Activated T-helper 2 cell treated with anti-CD3 and anti-CD28 coated beads, Interferon-gamma antibody, Interleukin-2, Interleukin-4, amounts not matched to agents 10 μg/mL and 5 μg/mL and 100 μg/mL, durations not matched to agents 14 hours and 24 hours and 36 hours (primary cell): ENCODE measurements at places on chromosomes 5 and 9.

GRCh38 chr9:79040671-79041070 lies 531.1 kb upstream of the TLE4 start:
- no peak overlapping the region for H3K4me3 ChIP-seq
- H3K27me3 ChIP-seq, result no peaks in the 10 kb centered on the region
- no peak overlapping the region for H3K27ac ChIP-seq
- H3K36me3 ChIP-seq, result no peaks in the 10 kb centered on the region
- H3K4me1 ChIP-seq, result no peaks in the 10 kb centered on the region

DNA sequence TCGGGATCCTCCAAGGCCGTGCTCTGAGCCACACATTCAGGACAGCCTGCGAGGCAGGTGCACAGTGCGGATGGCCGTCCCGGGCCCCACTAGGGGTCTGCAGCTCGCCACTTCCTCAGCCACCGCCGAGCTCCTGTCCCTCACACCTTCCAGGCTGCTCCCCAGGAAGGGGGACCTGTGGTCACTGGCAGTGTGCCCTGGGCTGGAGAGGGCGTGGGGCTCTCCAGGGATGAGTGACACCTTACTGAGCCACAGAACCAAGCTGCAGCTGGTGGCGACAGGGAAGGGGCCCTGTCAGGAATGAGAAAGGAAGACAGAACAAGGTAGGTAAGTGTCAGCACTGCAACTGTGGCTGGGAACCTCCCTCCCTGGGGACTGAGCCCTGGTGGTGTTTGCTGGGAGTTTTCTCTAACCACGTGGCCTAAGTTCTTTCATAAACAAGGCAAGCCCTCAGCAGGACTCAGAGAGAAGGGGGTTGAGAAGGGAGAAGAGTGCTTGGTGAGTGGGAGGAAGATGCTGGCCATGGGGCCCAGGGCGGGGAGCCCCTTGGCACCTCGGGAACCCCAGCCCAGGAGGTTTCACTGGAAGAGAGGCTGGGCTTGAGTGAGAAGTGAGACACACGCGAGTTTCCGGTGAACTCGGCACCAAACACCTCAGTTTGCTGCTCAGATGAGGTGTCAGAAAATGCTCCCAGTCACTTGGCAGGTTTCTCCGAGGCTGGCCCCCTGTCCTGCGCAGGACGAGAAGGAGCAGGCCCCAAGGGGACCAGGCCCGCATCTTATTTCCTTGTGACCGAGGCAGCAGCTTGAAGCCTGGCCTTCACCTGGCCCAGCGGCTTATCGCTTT lies 5.2 kb downstream of the IL13 start:
- no peaks in the 10 kb centered on the region for H3K27me3 ChIP-seq
- no peak overlapping the region for H3K4me3 ChIP-seq
- H3K36me3 ChIP-seq, result peaks cover 26% of the 10 kb centered on the region
- peaks cover 74% of the 10 kb centered on the region for H3K4me1 ChIP-seq
- DNase-seq, result no peak
- peak overlapping the region; percentile 92 for H3K27ac ChIP-seq

DNA sequence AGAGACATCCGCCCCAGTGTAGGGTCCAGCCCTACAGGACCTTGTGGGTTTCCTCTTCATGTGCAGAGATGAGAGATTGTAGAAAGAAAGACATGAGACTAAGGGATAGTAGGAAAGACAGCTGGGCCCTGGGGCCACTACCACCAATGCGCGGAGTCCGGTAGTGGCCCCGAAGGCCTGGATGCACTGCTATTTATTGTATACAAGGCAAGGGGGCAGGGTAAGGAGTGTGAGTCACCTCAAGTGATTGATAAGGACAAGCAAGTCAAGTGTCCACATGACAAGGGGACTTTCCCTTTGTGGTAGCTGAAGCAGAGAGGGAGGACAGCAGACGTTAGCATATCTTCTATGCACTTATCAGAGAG lies 6.2 kb upstream of the TMEM141 start:
- DNase-seq, result no peak
- peaks cover 27% of the 10 kb centered on the region for H3K27me3 ChIP-seq
- no peak overlapping the region for H3K4me3 ChIP-seq
- H3K4me1 ChIP-seq, result peaks cover 21% of the 10 kb centered on the region

GRCh38 chr9:107351382-107352045 lies 68.4 kb downstream of the RAD23B start:
- no peaks in the 10 kb centered on the region for H3K4me1 ChIP-seq
- peaks cover 2% of the 10 kb centered on the region for H3K27me3 ChIP-seq
- H3K4me3 ChIP-seq, result no peak overlapping the region

DNA sequence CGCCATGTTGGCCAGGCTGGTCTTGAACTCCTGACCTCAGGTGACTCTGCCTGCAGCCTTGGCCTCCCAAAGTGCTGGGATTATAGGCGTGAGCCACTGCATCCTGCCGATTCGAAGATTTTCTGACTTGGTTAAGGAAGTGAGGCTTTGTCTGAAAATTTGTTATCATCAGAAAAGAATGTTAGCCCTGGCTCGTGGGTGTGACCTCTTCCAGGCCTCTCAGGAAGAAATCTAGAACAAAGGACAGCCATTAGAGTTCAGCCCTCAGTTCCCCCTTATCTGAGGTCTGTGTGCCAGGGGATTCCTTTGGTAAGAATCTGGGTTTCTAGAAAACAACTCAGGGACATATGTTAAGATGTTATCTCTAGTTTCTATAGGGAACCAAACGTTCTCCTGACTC lies 6.2 kb downstream of the OR2S2 start:
- H3K4me3 ChIP-seq, result no peak overlapping the region
- H3K27me3 ChIP-seq, result peaks cover 25% of the 10 kb centered on the region
- DNase-seq, result no peak
- H3K4me1 ChIP-seq, result peaks cover 1% of the 10 kb centered on the region
- H3K27ac ChIP-seq, result no peak overlapping the region

DNA sequence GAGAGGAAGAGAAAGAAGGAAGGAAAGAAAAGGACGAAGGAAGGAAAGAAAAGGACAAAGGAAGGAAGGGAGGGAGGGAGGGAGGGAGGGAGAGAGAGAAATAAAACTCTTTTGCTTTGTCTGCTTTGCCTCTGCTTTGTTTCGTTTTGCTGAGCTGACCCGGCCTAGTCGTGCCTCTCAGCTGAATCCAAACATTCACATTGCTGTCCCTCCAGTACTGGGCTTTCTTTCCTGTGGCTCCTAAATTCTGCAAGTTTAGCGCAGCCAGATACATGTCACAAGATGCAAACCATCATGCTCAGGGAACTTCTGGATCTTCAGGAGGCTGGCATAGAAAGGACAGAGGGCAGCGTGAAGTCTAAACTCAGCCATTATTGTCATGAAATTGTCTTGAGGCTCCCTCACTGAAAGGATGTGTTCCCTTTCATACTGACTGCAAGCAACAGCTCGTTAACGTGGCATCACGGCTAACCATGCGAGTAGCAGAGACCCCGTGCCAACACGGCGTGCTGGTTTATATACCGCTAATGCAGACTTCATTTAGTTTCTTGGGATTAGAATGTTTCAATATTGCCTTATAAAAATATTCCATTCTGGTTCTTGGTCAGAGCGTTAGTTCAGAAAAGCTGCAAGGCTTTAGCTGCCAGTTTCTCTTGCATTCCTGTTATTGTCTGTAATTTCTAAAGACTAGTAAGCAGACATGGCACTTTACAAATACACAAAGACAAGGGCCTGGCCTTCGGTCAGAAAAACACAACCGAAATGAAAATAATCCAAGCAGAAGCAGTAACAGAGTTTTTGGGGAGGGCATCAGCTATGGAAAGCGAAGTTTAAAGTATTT lies 94.2 kb downstream of the TMEM174 start:
- no peak for DNase-seq
- no peaks in the 10 kb centered on the region for H3K36me3 ChIP-seq
- peaks cover 8% of the 10 kb centered on the region for H3K27me3 ChIP-seq
- no peak overlapping the region for H3K27ac ChIP-seq
- no peaks in the 10 kb centered on the region for H3K4me1 ChIP-seq
- H3K4me3 ChIP-seq, result no peak overlapping the region

- peaks cover 19% of the 10 kb centered on the region for H3K4me1 ChIP-seq
- no peak overlapping the region for H3K4me3 ChIP-seq
- no peak overlapping the region for H3K27ac ChIP-seq
- no peaks in the 10 kb centered on the region for H3K27me3 ChIP-seq
- DNase-seq, result no peak
Observed at GRCh38 chr9:79685577-79685976, 113.8 kb downstream of the TLE4 start.

DNA sequence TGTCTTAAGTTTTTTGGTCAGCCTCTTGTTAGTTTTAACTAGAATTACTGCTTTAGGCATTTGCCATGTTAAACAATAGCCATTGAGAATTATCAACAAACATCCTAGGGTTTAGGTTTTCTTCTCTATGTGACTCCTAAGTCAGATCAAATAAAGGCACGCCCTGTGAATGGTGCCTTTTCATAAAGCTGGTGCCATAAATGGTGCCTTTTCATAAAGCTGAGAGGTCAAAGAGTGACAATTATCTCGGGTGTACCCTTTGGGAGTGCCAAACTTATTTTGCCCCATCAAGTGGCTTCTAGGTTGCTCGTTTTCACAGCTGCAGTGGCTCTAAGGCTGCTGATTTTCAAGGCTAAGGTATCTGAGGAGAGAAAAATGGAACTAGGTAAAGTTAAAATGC lies 391.6 kb downstream of the DMRTA1 start:
- no peak overlapping the region for H3K4me3 ChIP-seq
- H3K4me1 ChIP-seq, result no peaks in the 10 kb centered on the region
- no peak for DNase-seq
- no peaks in the 10 kb centered on the region for H3K27me3 ChIP-seq

DNA sequence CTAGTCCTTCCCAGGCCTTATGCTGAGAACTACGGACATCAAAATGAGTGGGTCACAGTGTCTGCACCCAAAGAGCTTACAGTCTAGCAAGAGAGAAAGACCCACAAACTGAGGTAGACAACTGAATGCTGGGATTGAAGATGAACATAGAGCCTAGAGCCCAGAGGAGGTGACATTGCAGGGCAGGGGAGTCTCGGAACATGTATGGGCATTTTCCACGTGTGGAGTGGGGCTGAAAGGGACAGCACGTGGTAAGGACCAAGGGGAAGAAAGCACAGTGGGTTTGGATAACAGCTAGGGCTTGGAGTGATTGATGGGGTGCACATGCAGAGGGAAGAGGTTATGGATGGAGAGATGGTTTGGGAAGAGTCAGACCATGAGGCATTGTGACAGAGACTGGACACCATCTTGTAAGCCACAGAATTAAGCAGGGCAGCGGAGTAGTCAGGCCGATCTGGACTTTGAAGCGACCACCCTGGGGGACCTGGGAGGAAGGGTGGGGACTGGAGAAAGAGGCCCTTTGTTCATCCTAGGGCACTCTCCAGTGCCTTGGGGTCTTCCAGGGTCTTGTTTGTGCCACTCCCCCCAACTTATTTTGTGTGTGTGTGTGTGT lies 47.5 kb upstream of the SH3PXD2B start:
- H3K27me3 ChIP-seq, result no peaks in the 10 kb centered on the region
- no peak overlapping the region for H3K27ac ChIP-seq
- H3K4me3 ChIP-seq, result no peak overlapping the region
- DNase-seq, result no peak
